Activated T-helper 2 cell treated with anti-CD3 and anti-CD28 coated beads, Interferon-gamma antibody, Interleukin-2, Interleukin-4, amounts not matched to agents 10 μg/mL and 5 μg/mL and 100 μg/mL, durations not matched to agents 14 hours and 24 hours and 36 hours (primary cell): ENCODE measurements at places on chromosomes 6 and 20. TPM values are rescaled to one million over a fixed set of nuclear protein-coding genes. Genes with fewer than 3 reads are reported as not detected.

- DNase-seq, result no peak
- H3K4me1 ChIP-seq, result no peaks in the 10 kb centered on the region
- H3K27me3 ChIP-seq, result peaks cover 14% of the 10 kb centered on the region
Observed at GRCh38 chr6:157723376-157723775, 99.7 kb upstream of the SNX9 start.

- no peak overlapping the region for H3K27ac ChIP-seq
- no peaks in the 10 kb centered on the region for H3K27me3 ChIP-seq
- no peaks in the 10 kb centered on the region for H3K4me1 ChIP-seq
- no peak overlapping the region for H3K4me3 ChIP-seq
Observed at GRCh38 chr20:35007891-35008290, 52.2 kb downstream of the MYH7B start.

DNA sequence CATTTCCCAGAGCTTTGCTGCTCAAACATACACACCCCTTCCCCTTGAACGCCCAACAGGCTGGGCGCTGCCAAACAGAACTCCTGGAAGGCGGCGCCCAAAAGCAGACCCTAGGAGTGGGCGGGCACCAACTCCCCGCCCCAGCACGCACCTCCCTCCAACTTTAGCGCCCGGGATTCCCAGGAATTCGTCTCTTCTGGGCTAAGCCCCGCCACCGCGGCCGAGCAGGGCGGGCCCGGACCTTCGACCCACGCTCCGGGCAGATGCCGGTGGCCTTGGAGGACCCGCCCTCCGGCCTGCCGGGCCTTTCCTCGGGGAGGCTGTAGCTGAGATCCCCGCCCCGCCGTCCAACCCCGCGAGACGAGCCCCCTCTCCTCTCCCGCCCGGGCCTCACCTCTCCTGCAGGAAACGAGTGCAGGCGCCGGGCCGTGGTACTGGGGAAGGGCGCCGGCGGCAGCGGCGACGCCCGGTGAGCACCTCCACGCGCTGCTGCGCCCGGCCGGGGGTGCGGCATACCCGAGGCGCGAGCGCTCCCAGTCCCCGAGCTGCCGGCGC lies 659 bp downstream of the MCUR1 start:
- H3K4me1 ChIP-seq, result peaks cover 36% of the 10 kb centered on the region

VIP gene
- total RNA-seq, result not detected in 2 replicates

ID4 gene
- total RNA-seq, result not detected in 2 replicates

GRCh38 chr6:46118836-46119235 lies 11.0 kb upstream of the ENPP4 start:
- no peaks in the 10 kb centered on the region for H3K36me3 ChIP-seq
- H3K4me1 ChIP-seq, result peaks cover 3% of the 10 kb centered on the region
- H3K4me3 ChIP-seq, result no peak overlapping the region
- DNase-seq, result no peak
- H3K27me3 ChIP-seq, result peaks cover 13% of the 10 kb centered on the region

HLA-C gene
- total RNA-seq, result 895 and 906 TPM in 2 replicates

DNA sequence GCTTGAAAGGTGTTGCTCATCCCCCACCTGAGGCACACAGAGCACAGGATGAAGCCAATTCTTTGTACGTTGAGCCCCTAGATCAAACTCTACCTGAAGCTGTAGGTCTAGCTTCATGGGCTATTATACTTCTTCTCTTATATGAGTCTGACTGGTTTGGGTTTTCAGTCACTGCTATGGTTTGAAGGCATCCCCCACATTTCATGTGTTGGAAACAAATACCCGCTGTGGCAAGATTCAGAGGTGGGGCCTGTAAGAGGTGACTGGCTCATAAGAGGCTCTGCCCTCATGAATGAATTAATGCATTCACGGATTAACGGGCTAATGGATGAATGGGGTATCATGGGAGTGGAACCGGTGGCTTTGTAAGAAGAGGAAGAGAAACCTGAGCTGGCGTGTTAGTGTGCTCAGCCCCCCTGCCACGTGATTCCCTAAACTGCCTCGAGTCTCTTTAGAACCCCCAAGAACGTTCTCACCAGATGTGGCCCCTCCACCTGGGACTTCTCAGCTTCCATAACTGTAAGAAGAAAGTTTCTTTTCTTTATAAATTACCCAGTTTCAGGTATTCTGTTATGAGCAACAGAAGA lies 39.2 kb downstream of the PREX1 start:
- H3K4me3 ChIP-seq, result no peak overlapping the region
- peaks cover 59% of the 10 kb centered on the region for H3K4me1 ChIP-seq
- peaks cover 2% of the 10 kb centered on the region for H3K27me3 ChIP-seq
- peaks cover 15% of the 10 kb centered on the region for H3K36me3 ChIP-seq
- no peak for DNase-seq

RNF114 gene
- 64.0 and 67.6 TPM in 2 replicates for total RNA-seq

- DNase-seq, result no peak
- H3K4me3 ChIP-seq, result no peak overlapping the region
- no peaks in the 10 kb centered on the region for H3K4me1 ChIP-seq
- no peaks in the 10 kb centered on the region for H3K36me3 ChIP-seq
Observed at GRCh38 chr20:14716351-14716801, 379.0 kb upstream of the FLRT3 start.

SNX3 gene
- 73.4 and 73.9 TPM in 2 replicates for total RNA-seq

- no peaks in the 10 kb centered on the region for H3K36me3 ChIP-seq
- no peaks in the 10 kb centered on the region for H3K27me3 ChIP-seq
- H3K4me3 ChIP-seq, result no peak overlapping the region
Observed at GRCh38 chr6:103720393-103720792, 1139.3 kb downstream of the HACE1 start.

- no peak overlapping the region for H3K27ac ChIP-seq
- H3K27me3 ChIP-seq, result no peaks in the 10 kb centered on the region
- no peak overlapping the region for H3K4me3 ChIP-seq
- no peaks in the 10 kb centered on the region for H3K36me3 ChIP-seq
- no peak for DNase-seq
Observed at GRCh38 chr20:10802236-10802635, 128.4 kb upstream of the JAG1 start.

GRCh38 chr6:168666699-168667427 lies 225.9 kb downstream of the SMOC2 start:
- no peak overlapping the region for H3K27ac ChIP-seq
- DNase-seq, result no peak
- no peaks in the 10 kb centered on the region for H3K27me3 ChIP-seq
- no peaks in the 10 kb centered on the region for H3K36me3 ChIP-seq

CCDC170 gene
- not detected in 2 replicates for total RNA-seq

GRCh38 chr6:91087908-91088307 lies 501.0 kb upstream of the MAP3K7 start:
- DNase-seq, result no peak
- no peak overlapping the region for H3K4me3 ChIP-seq
- H3K27ac ChIP-seq, result no peak overlapping the region

GRCh38 chr6:8658416-8658815 lies 223.1 kb upstream of the SLC35B3 start:
- no peaks in the 10 kb centered on the region for H3K4me1 ChIP-seq
- H3K4me3 ChIP-seq, result no peak overlapping the region
- DNase-seq, result no peak
- no peaks in the 10 kb centered on the region for H3K36me3 ChIP-seq

DNA sequence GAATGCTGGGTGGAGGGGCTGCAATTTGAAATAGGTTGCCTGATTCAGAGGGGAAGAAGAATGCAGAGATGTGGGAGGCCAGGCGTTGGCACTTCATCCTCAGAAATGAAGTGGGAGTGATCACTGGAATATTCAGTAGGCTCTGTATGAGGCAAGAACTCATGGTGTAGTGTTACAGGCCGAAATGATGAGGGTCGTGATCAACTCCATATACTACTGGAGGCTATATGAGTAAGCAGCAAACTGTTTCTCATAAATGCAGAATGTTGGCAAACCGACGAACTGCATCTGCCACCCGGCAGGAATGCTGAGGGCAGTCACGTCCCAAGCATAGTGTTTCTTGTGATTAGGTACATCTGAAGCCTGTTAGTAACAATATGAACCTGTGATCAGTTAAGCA lies 12.7 kb downstream of the KCNS1 start:
- no peak overlapping the region for H3K27ac ChIP-seq
- H3K36me3 ChIP-seq, result peaks cover 49% of the 10 kb centered on the region
- H3K4me1 ChIP-seq, result no peaks in the 10 kb centered on the region

TNFRSF6B gene
- total RNA-seq, result not detected in 2 replicates

DNA sequence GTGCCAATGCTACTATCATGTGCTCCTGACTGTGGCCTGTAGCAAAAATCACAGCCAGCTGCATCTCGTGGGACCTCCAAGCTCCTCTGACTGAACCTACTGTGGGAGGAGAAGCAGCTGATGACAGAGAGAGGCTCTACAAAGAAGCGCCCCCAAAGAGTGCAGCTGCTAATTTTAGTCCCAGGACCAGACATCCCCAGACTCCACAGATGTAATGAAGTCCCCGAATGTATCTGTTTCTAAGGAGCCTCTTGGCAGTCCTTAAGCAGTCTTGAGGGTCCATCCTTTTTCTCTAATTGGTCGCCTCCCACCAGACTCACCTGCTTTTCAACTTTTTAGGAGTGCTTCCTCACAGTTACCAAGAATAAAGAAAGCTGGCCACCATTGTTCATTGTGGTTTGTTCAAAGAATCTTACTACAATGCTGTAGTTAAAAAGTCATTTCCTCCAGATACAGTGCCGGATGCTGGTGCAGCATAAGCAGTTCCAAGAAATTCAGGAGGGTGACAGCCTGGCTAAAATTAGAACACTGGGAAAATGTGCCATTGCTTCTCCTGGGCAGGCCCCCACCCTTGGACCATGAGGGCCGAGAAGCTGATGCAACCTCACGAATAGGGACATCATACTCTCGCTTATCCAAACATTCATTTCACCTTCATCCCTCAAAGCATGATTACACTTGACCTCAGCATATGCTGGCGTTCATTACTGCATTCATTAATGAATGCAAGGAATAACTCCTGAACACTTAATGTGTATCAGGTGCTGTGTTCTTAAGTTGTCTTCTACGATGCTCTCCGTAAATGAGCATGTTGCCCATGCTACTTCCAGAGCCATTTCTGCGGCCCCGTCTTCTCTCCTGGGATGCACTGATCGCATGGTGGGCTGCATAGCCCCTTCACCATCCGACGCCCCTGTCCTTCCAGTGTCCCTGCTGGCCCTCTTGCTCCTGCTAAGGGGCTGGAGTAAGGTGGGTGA lies 66.4 kb downstream of the LY86 start:
- peaks cover 89% of the 10 kb centered on the region for H3K4me1 ChIP-seq
- H3K36me3 ChIP-seq, result peaks cover 31% of the 10 kb centered on the region
- peak overlapping the region; percentile 99 for H3K27ac ChIP-seq
- no peaks in the 10 kb centered on the region for H3K27me3 ChIP-seq
- DNase-seq, result peak; percentile 43

DPPA5 gene
- total RNA-seq, result not detected in 2 replicates

GRCh38 chr6:138572885-138573284 lies 73.6 kb upstream of the NHSL1 start:
- no peak overlapping the region for H3K4me3 ChIP-seq
- H3K27ac ChIP-seq, result no peak overlapping the region
- no peaks in the 10 kb centered on the region for H3K36me3 ChIP-seq
- no peak for DNase-seq
- peaks cover 24% of the 10 kb centered on the region for H3K27me3 ChIP-seq

- no peak overlapping the region for H3K4me3 ChIP-seq
- no peaks in the 10 kb centered on the region for H3K36me3 ChIP-seq
- H3K27me3 ChIP-seq, result peaks cover 3% of the 10 kb centered on the region
Observed at GRCh38 chr6:125945378-125946141, 11.0 kb upstream of the HINT3 start.

OR2B6 gene
- not detected in 2 replicates for total RNA-seq

SPTLC3 gene
- 0.68 and 0.80 TPM in 2 replicates for total RNA-seq

GRCh38 chr6:41119508-41119907 lies 34.6 kb downstream of the TREML1 start:
- H3K4me1 ChIP-seq, result no peaks in the 10 kb centered on the region
- H3K27ac ChIP-seq, result no peak overlapping the region
- H3K36me3 ChIP-seq, result no peaks in the 10 kb centered on the region
- no peaks in the 10 kb centered on the region for H3K27me3 ChIP-seq
- no peak overlapping the region for H3K4me3 ChIP-seq

GRCh38 chr20:37475252-37475651 lies 45.8 kb upstream of the NNAT start:
- H3K27me3 ChIP-seq, result peaks cover 14% of the 10 kb centered on the region
- H3K36me3 ChIP-seq, result no peaks in the 10 kb centered on the region
- H3K27ac ChIP-seq, result no peak overlapping the region
- H3K4me1 ChIP-seq, result no peaks in the 10 kb centered on the region
- H3K4me3 ChIP-seq, result no peak overlapping the region

DNA sequence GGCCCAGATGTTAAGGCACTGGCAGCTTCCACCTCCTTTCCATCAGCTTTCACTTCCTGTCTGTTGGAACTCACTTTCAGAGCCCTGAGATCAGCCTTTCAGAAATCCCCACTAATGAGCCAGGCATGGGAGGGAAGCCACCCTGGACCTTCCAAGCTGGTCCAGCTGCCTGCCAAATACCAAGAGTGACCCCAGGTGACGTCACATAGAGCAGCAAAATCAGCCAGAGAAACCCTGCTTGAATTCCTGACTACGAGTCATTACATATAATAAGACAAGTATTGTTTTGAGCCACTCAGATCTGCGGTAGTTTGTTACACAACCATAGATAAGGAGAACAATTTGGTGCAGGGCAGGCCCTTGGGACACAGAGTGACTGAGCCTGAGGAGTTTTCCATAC lies 556.0 kb upstream of the JAG1 start:
- no peaks in the 10 kb centered on the region for H3K4me1 ChIP-seq
- H3K27me3 ChIP-seq, result no peaks in the 10 kb centered on the region
- H3K27ac ChIP-seq, result no peak overlapping the region
- H3K4me3 ChIP-seq, result no peak overlapping the region
- H3K36me3 ChIP-seq, result no peaks in the 10 kb centered on the region

SPATS1 gene
- total RNA-seq, result not detected in 2 replicates

CDH4 gene
- total RNA-seq, result not detected in 2 replicates

KHDRBS2 gene
- total RNA-seq, result not detected in 2 replicates

DNA sequence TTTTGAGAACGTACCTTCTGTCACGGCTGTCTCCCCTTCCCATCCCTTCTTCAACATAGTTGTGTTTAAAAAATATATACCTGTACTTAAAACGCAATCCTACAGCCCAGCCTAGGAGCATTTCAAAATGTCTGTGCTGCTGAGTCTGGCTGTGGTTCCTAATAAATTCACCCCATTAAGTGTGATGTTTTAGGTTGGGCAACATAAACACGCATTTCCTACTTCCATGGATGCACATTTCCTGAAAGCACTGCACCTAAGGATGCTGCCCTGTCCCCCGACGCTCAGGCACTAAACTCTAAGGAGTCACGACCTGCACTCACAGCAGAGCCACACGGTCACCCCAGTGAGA lies 1.2 kb downstream of the REV3L start:
- peaks cover 14% of the 10 kb centered on the region for H3K36me3 ChIP-seq
- DNase-seq, result no peak
- H3K4me1 ChIP-seq, result peaks cover 49% of the 10 kb centered on the region
- H3K27ac ChIP-seq, result peak overlapping the region; percentile 88

CALHM4 gene
- not detected in 2 replicates for total RNA-seq

RNF39 gene
- not detected in 2 replicates for total RNA-seq

DNA sequence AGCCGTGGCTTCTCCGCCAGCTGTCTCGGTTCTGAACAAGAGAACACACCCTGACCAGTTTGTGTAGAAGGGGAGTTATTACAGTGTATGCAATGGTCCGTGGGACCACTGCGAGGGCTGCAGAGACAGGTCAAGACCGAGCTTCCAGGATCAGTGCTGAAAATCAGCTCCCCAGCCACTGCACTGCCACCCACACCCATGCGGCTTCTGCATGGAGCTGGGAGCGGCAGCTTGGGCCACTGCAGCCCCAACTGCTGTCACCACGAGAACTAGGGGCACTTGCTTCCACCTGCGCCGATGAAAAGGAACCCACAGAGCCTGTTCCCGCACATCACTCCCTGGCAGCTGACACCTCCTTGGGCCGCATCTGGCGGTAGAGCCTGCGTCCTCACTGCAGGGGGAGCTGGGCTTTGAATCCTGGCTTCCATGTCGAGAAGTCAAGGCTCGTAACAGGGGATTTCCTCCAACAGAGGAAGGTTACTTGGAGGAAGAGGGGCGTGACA lies 56.2 kb downstream of the TMEM242 start:
- peaks cover 2% of the 10 kb centered on the region for H3K27me3 ChIP-seq
- H3K36me3 ChIP-seq, result no peaks in the 10 kb centered on the region
- no peak overlapping the region for H3K4me3 ChIP-seq
- no peaks in the 10 kb centered on the region for H3K4me1 ChIP-seq
- no peak for DNase-seq

CAGE1 gene
- total RNA-seq, result 0.16 TPM in 2 replicates
